ENCODE measurements at places on chromosomes 5 and 9.

DNA sequence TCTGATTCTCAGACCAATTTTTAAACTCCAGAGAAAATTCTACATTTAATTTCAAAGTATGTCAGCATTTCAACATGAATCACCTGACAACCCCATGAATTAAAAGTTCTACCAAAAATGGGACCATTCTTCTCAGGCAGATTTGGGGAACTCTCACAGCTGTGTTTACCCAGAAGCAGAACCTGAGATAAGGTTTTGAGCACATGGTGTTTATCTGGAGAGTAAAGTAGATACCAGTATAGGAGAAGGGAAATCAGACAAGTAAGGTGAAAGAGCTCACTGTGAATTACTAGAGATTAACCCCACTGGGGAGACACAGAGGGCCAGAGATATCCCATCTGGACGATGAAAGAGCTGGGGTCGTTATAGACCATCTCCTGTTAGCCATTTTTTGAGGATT is 729.1 kb downstream of the DNAH5 start:
- DNase-seq, result no peak

DNA sequence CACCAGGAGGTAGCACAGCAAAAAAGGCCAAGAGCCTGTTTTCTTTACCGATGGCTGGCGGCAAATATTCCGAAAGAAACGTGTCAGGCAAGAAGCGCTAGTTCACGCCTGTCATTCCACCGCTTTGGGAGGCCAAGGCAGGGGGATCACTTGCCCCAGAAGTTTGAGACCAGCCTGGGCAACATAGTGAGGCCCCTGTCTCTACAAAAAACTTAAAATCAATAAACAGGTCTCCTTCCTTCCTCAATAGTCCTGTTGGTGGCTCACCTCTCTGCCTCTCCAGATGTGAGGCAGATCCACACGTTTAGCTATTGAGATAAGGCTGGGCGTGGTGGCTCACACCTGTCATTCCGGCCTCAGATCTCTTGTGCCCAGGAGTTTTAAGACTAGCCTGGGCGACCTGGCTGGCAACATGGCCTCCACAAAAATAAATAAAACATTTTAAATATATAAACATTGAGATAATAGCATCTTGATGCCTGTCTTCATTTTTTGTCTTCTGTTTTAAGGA is 1.3 kb upstream of the TMEM250 start:
- no peak for DNase-seq

DNA sequence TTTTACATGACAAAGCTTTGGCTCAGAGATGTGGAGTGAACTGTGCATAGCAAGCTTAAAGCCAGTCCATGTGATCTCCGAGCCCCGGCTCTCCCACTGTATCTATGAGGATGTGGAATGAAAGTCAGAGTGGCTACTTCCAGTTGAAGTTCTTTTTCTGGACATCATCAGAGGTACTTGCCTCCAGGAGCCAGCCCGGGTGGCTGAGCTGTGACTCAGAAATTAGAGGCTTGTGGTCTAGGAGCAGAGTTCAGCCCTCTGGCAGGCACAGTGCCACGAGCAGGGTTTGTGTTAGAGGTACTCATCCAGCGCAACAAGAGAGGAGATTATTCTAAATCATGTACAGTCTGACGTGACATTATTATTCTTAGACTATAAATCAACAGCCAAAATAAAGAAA is 322.5 kb downstream of the CDK5RAP2 start:
- no peak for DNase-seq

DNA sequence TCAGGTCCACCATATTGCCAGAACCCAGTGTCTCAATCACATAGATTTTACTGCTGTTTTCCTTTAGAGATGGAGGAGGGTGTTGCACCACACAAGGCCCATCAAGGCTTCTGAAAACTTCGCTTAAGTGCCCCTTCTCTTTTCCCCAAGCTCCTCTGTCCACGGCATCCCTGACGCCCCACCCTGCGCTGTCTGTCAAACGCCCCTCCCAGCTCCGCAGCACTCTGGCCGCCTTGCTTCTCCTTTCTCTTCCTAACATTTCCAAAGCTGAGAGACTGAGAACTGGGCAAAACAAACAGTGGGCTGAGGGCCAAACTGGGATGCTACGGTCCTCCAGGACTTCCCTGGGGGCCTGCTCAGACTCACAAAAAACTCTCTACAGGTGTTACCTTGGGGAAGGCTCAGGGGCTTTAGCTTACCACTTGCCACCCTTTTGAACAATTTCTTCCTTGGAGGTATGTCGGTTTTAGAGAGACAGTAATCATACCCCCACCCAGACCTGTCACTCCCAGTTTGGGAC is 28.3 kb upstream of the ERGIC1 start:
- no peak for DNase-seq

DNA sequence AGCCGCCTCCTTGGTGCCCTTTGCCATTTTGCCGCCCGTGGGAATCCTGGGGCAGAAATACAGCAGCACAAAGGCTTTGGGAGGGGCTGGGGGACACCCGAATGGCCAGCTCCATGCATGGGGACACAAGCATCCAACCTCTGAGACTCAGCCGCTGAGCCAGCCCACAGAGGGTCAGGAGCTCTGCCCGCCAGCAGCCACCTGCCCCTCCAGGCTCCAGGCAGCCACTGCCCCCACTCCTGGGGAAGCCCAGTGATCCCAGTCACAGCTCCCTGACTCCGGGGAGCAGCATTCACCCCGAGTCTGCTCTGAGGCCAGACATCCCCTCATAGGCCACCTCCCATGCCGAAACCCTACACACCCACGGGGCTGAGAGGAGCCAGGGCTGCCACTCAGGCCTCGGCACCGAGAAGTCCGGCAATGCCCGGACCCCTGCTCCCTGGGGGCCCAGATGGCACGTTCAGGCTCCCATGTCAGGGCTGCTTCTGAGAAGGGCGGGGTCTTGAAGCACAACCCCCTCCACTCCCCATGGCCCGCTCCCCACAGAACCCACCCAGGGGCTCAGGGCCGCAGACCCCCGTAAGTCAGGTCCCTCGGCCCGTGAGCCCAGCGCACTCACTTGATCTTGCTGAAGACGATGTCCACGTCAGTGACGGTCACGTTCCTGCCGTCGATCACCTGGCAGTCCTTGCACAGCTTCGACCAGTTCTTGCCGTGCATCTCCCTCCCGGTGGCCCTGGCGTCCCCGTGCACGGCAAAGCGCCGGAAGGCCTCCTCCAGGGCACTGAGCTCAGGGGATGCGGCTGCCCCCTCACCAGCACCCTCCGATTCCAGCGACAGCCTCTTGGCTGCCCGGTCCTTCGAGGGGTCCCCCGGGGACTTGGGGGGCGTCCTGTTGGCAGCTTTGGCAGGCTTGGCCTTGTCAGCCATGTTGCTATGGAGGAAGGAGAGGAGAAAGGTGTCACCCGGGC is 15.7 kb downstream of the TPPP start:
- DNase-seq, result no peak

GRCh38 chr5:24272741-24273140 is 372.0 kb downstream of the CDH10 start:
- DNase-seq, result peak; percentile 65

- DNase-seq, result peak; percentile 42
Observed at GRCh38 chr5:122756264-122756911, 18.5 kb upstream of the SNX2 start.

DNA sequence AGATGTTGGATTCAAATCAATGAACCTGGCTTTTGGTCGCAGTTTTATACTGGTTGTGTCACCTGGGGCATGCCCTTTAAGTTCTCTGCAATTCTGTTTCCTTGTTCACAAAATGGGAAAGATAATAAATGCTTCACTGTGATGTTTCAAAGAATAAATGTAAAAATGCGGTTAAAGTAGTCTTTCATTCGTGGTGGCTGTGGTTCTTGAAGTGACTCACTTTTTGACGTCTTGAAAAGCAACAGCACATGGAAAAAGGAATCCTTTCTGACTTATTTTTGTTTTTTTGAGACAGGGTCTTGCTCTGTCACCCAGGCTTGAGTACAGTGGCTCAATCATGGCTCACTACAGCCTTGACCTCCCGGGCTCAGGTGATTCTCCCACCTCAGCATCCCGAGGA is 88.4 kb upstream of the SLIT3 start:
- no peak for DNase-seq

GRCh38 chr9:133075925-133076630 is 14.3 kb downstream of the CEL start:
- no peak for DNase-seq

- no peak for DNase-seq
Observed at GRCh38 chr5:135691044-135691443, 112.3 kb upstream of the CXCL14 start.

DNA sequence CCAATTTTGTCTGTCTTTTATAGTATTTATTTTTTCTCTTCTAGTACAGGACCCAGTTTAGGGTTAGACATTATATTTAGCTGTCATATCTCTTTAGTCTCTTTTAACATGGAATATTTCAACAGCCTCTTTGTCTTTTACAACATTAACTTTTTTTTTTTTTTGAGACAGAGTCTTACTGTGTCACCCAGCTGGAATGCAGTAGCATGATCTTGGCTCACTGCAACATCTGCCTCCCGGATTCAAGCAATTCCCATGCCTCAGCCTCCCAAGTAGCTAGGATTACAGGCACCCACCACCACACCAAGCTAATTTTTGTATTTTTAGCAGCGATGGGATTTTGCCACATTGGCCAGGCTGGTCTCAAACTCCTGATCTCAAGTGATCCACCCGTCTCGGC is 90.1 kb downstream of the ADAMTS6 start:
- no peak for DNase-seq

DNA sequence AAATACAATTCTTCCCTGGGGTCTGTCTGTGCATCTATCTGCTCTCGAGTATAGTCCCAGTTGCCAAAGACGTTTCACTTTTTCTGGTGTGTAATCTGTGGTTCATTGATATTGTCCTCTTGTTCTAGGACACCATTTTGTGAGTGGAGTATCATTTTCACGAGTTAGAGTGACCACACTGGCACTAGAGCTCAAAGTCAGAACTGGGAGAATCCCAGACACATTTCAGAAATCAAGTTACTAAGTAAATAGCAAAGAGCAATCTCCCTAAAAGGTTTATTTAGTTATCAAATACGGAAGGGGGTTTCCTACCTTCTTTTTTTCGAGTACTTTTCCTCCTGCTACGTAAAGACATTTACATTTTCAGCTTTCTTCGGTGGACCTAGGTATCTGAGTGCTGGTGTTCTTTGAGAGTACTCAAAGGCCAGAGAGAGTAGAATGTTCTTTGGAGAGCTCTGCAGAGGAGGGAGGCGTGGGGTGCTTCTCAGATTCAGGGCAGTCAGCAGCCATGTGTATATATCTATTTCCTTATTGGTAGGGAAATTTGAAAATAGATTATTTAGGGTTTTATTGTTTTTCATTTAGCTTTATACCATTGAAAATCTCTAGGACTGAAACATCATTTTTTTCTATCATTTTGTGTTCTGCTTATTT is 8.9 kb upstream of the HSPA9 start:
- no peak for DNase-seq

DNA sequence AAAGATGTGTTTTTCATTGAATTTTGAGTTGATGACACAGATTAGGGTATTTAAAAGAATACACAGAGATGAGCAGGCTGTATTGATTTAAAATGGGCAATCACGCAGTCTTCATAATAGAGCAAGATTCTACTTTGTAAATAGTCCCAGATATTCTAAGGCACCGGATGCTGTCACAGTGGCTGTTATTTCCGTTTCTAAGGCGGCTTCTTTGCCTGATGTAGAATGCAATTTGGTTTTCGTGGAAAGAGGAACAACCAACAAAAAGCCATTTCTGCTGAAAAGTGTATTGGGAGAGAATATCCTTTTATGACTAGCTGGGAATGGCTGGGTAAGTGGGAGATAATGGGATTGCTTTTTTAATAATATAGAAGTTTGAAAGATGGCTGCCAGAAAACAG is 17.5 kb downstream of the PRKACG start:
- DNase-seq, result no peak

GRCh38 chr5:86974955-86975354 is 292.7 kb upstream of the RASA1 start:
- peak; percentile 18 for DNase-seq

DNA sequence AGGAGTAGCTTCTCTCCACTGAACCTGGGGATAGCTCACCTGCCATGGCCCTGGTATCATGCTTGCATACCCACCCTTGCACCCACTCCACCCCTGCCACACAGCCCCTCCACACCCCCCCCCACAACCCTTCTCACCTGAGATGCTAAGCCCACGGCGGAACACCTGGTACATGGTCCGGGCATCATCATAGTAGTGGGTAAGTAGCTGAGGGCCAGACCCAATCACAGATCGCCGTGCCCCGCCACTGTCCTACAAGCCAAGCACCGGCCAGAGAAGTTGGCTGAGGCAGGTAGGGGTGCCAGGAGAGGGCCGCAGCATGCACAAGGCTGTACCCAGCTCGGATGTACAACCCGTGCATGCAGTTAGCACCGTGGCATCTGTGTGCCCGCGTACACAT is 20.7 kb downstream of the ACSL6 start:
- no peak for DNase-seq

GRCh38 chr5:31194892-31195555 is 1.5 kb downstream of the CDH6 start:
- DNase-seq, result no peak

DNA sequence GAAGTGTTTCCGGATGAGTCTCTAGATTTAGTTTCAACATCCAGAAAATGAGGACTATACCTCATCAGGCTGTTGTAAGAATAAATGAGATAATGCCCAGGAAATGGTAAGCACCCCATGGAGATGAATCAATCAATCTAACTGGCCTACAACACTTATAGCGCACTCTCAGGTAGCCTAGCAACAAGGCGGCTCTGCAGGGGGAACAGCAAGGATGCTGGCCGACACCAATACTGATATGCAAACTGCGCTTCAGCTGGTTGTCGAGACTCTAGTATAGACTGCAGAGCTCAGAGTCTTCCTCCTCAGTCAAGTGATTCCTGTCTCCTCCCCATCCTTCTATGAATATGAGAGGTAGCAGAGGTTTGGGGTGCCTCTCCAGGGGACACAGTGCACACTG is 218.8 kb upstream of the WWC1 start:
- no peak for DNase-seq

GRCh38 chr5:161566081-161566480 is 19.6 kb upstream of the GABRB2 start:
- DNase-seq, result no peak

- no peak for DNase-seq
Observed at GRCh38 chr5:151146061-151146460, 11.5 kb downstream of the ANXA6 start.

DNA sequence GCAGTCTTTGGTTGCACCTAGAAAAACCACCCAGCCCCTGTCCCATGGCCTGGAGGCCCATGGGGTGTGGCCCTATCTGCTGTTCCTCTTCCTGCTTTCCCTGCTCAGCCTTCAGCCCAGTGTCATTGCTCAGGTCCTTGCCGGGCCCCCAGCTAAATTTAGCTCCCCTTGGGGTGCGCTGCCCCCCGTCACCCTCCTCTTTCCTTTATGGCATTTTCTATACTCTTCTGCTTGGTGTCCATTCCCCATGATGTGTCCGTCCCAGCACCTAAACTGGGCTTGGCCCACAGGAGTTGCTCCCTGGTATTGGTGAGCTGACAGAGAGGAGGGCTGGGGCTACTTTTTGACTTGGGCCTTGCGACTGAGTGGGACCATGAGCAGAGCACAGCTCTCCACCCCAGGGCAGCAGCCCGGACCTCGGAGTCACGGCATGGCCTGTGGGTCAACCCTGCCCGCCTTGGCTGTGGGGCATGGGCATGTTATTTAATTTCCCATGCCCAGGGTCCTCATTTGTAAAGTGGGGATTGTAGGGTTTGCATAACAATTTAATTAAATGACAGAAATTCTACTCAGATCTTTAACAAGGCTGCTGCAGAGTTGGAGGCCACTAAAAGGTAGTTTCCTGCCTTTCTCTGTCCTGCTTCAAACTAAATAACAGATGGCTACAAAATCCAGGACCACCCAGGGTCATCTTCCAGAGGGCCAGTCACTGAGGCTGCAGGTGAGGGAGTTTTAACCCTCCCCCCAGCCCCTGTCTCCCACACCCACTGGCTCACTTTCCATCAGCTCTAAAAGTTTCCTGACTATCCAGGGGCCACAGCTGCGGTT is 98.2 kb downstream of the DAP start:
- no peak for DNase-seq
